Upper lobe of right lung (tissue), 1 donor: ENCODE measurements at places on chromosomes 16 and 17. TPM values are rescaled to one million over a fixed set of nuclear protein-coding genes. Genes with fewer than 3 reads are reported as not detected.

The HAGH gene
- 71.8 TPM for total RNA-seq

The PIRT gene
- total RNA-seq = not detected

The TP53 gene
- total RNA-seq = 41.7 TPM

The TERB1 gene
- total RNA-seq = 0.26 TPM

The MYH2 gene
- total RNA-seq = 1.0 TPM

The DRC7 gene
- total RNA-seq = not detected

The KRTAP1-5 gene
- total RNA-seq = not detected

The CWC25 gene
- total RNA-seq = 22.2 TPM

The RDM1 gene
- total RNA-seq = not detected

The TOM1L2 gene
- 76.7 TPM for total RNA-seq

The CCL7 gene
- total RNA-seq = not detected

The CHST5 gene
- total RNA-seq = not detected

The CBLN1 gene
- 0.29 TPM for total RNA-seq

The HBM gene
- not detected for total RNA-seq

The TSPAN10 gene
- 1.1 TPM for total RNA-seq

The HASPIN gene
- total RNA-seq = 0.41 TPM

The GALR2 gene
- total RNA-seq = not detected

The SPEM3 gene
- total RNA-seq = not detected

The OR3A2 gene
- total RNA-seq = not detected

The TRPV3 gene
- 0.26 TPM for total RNA-seq

The INCA1 gene
- 4.5 TPM for total RNA-seq

The UBN1 gene
- total RNA-seq = 36.6 TPM

The CX3CL1 gene
- total RNA-seq = 47.5 TPM

The GRB7 gene
- 25.0 TPM for total RNA-seq

The FOXL1 gene
- 0.81 TPM for total RNA-seq

The BRD7 gene
- 62.9 TPM for total RNA-seq

The GNAO1 gene
- 1.8 TPM for total RNA-seq

The PIK3R5 gene
- total RNA-seq = 37.7 TPM

The SLC6A4 gene
- total RNA-seq = 72.9 TPM

The AOC2 gene
- 2.0 TPM for total RNA-seq

The SLC52A1 gene
- 0.26 TPM for total RNA-seq

The RARA gene
- 69.7 TPM for total RNA-seq

The STX1B gene
- 0.58 TPM for total RNA-seq

The KRTAP2-3 gene
- total RNA-seq = not detected

The EXOC3L1 gene
- total RNA-seq = 17.1 TPM

The LGALS9B gene
- total RNA-seq = not detected

The CORO6 gene
- 7.7 TPM for total RNA-seq
